H9 (cell line): ENCODE measurements at places on chromosomes 13 and 19.

GRCh38 chr13:21579754-21580316 lies 24.1 kb downstream of the MICU2 start:
- no peak for DNase-seq

- no peak for DNase-seq
Observed at GRCh38 chr19:3135961-3136683, at the start of gene GNA15. Gene GNA15 (plus strand): TSS chr19:3136033. CDS start chr19:3136451, 418 bp downstream.

DNA sequence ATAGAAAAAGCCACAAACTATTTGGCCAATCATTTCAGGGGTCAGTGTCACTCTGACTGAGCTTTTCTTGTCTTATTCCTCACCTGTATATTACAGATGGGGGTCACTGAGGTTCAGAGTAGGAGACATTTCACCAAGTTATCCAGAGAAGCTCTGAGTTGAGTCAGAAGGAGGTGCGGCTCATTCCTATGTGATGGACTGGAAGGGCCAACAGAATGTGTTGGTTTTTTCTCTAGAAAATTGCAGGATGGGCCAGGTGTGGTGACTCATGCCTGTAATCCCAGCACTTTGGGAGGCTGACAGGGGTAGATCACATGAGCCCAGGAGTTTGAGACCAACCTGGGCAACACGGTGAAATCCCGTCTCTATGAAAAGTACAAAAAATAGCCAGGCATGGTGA lies 24.5 kb upstream of the ZNF83 start:
- no peak for DNase-seq

- DNase-seq: no peak
Observed at GRCh38 chr13:39379118-39379517, 223.9 kb downstream of the LHFPL6 start.

DNA sequence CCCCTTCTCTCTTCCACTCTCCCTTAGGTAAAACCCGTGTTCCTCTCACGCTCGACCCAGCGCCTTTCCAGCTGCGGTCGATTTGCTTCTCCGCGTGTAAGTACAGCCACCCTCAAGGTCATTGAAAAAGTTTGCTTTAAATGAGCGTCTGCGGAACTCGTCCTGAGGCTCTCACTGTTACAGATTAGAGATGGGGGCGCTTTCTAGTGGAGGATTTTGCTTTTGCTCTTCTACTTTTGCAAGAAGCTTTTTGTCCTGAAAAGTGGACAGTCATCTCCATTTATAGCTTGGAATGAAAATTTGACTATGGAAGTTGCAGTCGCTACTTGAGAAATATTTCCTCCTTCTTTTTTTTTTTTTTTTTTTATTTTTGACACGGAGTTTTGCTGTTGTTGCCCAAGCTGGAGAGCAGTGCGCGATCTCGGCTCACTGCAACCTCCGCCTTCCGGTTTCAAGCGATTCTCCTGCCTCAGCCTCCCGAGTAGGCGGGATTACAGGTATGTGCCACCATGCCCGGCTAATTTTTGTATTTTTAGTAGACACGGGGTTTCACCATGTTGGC lies 595 bp upstream of the RAB20 start:
- DNase-seq: no peak

DNA sequence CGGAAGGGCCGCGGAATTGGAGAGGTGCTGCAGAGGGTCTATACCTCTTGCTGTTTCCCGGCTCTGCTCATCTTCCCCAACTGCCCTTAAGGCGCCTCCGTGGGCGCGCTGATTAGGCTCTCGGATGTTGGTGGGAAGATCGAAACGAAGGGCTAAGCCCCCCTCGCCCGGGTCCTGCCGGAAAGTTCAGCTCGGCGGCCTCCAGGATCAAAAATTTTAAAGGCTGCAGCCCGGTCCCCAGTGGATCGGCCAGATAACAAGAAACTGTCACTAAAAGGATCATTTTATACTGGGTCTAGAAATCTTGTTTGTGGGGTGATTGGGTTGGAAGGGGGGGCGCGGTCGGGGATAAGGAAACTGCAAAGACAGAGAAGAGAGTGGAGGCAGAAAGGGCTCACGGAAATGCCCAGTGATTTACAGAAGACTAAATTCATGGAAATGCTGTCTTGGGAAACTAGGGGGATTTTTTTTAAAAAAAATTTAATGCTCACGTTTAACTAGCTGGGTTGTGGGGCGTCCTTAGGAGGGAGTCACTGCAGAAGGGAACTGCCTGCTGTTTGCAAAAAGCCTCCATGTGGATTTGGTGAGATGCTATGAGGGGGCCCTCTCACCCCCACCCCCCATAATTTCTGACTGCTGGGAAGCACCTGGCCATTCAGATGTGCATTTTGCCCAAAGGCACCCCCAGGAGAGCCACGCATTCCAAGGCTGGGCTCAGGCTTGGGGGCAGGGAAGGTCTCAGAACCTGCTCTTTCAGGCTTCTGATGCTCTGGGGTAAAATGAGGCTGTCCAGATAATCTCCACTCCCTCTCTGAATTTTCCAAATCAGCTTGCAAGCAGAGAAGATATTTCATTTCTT lies 7.7 kb downstream of the CDX2 start:
- peak; percentile 71 for DNase-seq

GRCh38 chr19:39671739-39672363 lies 16.1 kb downstream of the LGALS16 start:
- peak; percentile 55 for DNase-seq

GRCh38 chr19:40605216-40605971 lies 4.2 kb downstream of the LTBP4 start:
- peak; percentile 76 for DNase-seq

DNA sequence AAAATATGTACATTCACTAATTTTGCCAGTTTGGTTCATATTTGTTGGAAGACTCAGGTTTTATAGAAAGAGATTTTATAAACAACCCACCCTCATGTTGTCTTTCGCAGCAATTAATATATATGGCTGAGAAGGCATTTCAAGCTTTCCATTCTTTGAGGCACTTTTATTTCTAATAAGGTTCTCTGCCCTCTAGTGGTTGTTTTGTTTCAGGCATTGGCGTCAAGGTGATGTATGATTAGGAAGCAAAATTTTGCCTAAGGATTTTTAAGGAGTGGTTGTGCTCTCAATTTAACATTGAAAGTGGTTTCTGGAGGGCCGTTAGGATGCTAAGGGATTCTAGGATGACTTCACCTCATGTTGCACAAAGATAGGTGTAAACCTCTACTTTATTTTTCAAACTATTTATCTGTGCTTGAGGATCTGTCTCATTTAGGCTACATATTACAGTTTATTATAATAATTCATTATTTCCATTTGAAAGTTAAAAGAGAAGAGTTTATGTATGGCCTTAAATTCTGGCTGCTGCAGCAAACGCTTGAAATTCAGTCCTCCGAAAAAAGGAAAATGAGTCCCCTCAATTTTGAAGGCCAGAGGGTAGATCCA lies 35.9 kb downstream of the OXGR1 start:
- no peak for DNase-seq

DNA sequence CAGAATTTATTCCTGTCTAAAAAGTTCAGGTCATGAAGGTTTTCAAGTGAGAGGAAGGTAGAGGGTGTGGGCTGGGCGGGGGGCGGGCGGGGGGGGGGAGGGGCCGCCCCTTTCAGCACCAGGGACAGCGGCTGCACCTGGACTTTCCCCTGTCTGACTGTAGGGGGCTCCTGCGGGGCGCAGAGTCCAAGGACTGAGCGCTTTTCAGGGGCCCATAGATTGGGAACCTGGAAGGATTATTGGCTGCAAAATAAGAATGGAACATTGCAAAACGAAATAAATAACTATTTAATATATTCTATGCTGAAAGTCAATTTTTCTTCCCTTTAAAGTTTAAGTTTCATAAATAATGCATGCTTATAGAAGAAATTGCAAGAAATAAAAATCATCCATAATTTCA lies 8.9 kb upstream of the CYP4F3 start:
- peak; percentile 40 for DNase-seq

DNA sequence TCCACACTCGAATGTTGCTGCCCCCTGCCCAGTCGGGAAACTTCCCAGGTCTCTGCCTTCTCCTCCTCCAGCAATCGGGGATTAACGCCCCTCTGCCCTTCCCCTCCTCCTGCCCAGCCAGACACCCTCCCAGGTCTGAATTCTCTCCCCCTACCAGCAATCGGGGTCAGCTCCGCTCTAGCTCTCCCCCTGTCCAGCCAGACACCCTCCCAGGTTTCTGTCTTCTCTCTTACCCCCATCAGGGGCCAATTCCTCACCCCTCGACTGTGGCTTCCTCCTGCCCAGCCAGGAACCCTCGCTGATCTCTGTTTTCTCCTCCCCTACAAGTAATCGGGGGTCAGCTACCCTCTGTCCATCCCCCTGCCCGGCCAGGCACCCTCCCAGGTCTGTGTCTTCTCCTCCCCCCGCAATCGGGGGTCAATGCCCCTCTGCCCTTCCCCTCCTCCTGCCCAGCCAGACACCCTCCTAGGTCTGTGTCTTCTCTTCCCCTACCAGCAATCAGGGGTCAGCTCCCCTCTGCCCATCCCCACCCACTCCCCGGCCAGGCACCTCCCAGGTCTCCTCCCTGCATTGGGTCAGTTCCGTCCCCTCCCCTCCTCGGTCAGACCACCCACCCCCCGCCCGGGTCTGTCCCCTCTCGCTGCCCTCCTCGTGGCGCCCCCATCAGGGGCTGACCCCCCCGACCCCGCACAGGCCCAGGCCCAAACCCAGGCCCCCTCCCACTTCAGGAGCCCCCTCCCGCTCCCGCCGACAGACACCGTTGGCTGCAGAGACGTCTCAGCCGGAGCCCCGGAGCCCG lies 668 bp downstream of the ZFR2 start:
- DNase-seq: peak; percentile 67

GRCh38 chr19:1467490-1468273 lies 11.3 kb downstream of the C19orf25 start:
- no peak for DNase-seq

DNA sequence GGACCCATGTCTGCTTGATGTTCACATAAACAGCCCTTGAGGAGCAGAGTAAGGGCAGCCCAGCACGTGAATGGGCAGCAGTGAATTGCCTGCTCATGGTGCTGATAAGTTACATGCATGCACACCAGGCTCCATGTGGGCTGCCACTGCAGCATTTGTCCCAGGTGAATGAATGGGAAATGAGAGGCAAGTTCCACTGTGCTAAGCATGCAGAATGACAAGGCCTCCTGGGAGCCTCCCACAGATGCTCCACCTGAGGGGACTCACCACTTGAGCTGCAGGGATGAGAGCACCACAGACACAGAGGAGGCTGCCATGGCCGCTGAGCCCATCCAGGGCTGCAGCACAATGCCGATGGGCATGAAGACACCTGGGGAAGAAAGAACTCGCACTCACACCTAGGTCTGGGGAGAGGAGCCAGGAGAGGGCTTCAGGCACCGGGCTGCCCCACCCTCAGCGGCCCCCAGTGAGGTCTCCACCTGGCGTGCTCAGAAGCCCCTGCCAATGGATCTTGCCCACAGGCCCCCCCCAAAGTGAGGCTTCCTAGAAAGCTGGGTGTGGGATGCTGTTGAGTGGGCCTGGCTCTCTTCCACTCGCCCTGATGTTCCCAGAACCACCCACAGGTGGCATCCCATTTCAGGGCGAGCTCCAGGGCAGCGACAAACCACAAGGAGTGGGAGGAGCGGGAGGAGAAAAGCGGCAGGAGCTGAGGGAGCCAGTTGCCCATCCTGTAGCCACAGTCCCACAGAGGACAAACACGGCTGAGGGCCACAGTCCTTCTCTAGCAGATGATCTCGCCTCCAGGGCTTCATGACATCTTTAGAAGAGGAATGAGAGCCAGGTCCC lies 73.8 kb downstream of the CCDC70 start:
- peak; percentile 62 for DNase-seq

- no peak for DNase-seq
Observed at GRCh38 chr13:50921706-50922105, 12.1 kb downstream of the RNASEH2B start.

DNA sequence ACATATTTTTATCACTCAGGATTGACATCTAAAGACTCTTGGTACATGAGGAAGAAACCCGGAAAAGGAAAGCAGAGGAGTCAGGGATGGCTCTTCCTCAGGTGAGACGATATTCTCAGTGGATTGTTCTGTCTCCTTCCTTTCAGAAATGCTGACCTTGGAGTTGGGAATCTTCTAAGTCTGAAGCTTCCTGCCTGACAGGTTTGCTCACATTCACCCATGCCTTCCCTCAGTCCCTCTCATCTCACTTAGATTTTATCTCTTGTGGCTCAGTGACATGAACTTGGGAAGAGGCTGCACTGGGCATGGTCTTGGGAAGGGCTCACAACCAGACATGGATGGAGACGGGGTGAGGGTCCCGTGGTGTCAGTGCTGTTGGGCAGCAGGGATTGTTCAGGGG lies 6.7 kb downstream of the ZNF525 start:
- no peak for DNase-seq

- no peak for DNase-seq
Observed at GRCh38 chr13:106462710-106463109, 72.8 kb downstream of the EFNB2 start.

GRCh38 chr13:102484329-102484728 lies 82.5 kb upstream of the FGF14 start:
- DNase-seq: no peak

GRCh38 chr19:16594131-16594586 lies 21.9 kb upstream of the SLC35E1 start:
- no peak for DNase-seq

DNA sequence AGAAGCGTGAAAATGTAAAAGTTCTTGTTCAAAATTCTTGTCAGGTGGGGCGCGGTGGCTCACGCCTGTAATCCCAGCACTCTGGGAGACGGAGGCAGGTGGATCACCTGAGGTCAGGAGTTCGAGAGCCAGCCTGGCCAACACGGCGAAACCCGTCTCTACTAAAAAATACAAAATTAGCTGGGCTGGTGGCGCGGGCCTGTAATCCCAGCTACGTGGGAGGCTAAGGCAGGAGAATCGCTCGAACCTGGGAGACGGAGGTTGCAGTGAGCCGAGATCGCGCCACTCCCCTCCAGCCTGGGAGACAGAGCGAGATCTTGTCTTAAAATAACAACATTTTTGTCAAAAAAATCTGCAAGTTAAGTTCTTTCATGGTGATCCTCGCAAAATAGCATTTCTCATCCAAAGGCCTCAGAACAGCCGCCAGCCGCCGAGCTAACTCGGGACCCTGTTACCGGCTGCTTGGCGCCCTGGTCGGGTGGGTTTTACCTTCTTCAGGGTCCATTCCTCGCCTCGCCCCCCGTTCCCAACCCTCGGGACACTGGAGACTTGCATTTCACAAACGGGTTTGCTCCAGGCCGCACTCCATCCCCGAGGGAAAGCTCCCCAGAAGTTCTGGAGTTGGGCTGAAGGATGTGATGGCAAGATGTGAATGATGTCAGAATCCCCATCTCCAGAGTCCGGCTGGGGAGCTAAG lies 1.6 kb downstream of the LATS2 start:
- DNase-seq: no peak
